OCI-LY7 (cell line): ENCODE measurements at places on chromosomes 7 and 10.

DNA sequence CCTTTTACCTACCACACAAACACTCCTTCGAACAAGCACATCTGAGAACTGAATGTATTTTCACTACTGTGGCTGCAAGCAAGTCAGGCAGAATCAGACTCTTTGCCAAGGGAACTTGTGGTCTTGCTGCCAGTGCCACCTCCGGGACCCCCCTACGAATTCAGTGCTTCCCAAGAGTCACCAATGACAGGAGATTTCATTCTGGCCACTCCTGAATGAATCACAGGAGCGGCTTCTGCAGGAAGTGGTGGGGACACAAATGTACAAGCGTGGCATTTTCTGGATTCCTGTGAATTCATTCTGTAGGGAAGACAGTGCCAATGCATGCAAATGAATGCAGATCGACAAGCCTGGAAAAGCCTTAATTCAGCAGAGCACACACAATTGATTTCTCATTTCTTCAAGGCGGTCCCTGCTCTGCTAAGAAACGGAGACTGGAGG lies 161.2 kb downstream of the CAMK1D start:
- no peak for DNase-seq

DNA sequence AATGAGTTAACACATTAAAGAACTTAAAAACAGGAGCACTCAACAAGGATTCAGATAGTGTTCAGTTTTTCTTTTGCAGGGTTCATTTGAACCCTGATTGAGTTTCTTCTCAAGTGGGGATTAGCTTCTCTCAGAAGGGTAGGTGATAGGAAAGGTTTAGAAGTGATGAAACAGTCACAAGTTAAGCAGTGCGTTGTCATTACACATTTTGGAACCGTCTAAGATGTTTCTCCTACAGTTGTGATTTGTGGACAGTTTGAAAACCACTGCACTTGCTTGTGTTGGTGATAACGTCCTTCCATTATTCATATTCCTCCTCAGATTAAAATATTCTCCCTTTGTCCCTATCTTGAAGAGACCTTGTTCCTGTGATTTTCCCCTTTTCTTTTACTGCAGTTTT lies 2.7 kb downstream of the STMP1 start:
- no peak for DNase-seq

- DNase-seq: no peak
These were observed 758 bp downstream of the DPCD start for GRCh38 chr10:101588879-101589278.

DNA sequence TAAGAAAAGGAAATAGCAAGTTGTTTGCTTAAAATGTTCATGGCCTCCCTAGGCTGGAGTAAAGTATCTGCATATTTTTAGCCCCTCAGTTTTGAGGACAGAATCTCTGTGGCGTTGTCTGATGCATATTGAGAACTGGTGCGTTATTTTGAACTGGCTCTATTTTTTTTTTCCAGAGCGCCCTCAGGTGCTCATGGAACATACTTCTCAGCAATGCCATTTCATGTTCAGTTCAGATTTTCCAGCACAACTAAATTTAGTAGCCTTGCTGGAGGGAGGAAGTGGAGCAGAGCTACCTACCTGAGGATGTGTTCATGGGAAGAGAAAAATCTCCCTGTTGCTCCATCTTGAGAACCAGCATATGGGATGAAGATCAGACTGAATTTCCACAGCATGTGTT lies 870.5 kb downstream of the LRMDA start:
- no peak for DNase-seq

DNA sequence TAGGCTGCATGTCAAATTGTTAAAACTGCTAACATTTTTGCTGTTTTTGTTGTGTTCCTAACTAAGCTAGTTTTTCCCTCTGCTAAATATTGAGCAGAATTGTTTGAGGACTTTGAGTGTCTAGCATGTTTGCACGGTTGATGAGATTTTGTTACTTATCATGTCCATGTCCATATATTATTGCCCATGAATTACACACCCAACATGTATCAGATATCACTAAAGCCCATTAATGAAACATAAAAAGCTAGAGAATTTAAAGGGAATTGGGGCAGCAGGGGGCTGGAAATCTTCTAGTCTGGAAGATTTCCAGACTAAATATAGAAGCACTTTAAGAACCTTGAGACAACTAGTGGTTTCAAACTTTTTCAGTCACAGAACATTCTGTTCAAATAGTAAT lies 197.7 kb downstream of the SNX10 start:
- DNase-seq: no peak

- no peak for DNase-seq
These were observed 36.1 kb downstream of the STK32C start for GRCh38 chr10:132271458-132272230.

DNA sequence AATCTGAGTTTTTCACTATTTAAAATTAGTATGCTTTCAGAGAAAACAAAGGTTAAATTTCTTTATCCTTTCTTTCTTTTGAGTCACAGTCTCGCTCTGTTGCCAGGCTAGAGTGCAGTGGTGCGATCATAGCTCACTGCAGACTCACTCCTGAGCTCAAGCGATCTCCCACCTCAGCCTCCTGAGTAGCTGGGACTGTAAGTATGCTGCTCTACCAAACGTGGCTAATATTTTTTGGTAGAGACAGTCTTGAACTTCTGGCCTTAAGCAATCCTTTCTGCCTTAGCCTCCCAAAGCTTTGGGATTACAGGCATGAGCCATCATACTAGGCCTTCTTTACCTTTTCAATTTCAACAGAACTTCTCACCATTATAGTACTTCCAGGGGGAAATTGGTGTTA lies 113.7 kb downstream of the TRIM24 start:
- DNase-seq: no peak

DNA sequence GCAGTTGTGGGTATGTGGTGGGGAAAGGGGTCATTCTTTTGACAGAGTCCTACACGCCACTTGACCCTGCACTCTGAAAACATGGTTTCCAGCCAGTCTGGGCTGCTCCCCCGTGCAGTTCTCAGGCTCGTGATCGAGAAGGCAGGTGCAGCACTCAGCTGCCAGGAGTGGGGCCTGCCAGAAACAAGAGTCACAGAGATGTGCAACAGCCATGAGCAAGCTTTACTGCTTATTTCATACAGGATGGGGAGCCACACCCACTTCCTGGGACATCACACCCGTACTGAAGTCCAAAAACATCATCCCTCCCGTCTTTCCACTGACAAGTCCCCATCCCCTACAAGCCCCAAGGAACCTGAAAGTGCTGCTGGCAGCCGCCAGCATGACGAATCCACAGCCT lies 9.3 kb downstream of the ATG9B start:
- peak; percentile 35 for DNase-seq

- no peak for DNase-seq
These were observed 123.0 kb upstream of the FZD8 start for GRCh38 chr10:35765066-35765527.

DNA sequence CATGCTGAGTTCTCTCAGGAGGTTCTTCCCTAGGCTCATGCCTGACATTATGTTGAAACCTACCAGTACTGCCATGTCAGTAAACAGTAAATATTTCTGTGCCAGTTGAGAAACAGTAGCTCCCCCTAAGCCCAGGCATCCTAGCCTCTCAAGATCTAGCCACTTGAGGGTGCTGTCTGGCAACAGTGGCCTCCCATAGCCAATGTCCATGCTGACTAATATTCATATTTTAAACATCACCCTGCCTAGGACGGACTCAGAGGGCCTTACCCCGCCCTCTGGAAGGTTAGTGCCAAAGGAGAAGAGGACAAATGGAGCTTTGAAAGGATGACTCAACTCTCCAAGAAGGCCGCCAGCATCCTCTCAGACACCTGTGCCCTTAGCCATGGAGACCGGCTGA lies 7.7 kb downstream of the ACSM6 start:
- DNase-seq: peak; percentile 5

GRCh38 chr7:123917878-123918277 lies 7.2 kb upstream of the SPAM1 start:
- no peak for DNase-seq

GRCh38 chr10:92079003-92079402 lies 155.4 kb downstream of the BTAF1 start:
- no peak for DNase-seq

GRCh38 chr7:54874804-54875203 lies 115.8 kb upstream of the SEC61G start:
- DNase-seq: no peak

- no peak for DNase-seq
These were observed 422.4 kb downstream of the INHBA start for GRCh38 chr7:41280491-41280890.

GRCh38 chr10:126478546-126478945 lies 90.3 kb upstream of the ADAM12 start:
- DNase-seq: no peak
